ENCODE measurements at places on chromosomes 12 and 14.

DNA sequence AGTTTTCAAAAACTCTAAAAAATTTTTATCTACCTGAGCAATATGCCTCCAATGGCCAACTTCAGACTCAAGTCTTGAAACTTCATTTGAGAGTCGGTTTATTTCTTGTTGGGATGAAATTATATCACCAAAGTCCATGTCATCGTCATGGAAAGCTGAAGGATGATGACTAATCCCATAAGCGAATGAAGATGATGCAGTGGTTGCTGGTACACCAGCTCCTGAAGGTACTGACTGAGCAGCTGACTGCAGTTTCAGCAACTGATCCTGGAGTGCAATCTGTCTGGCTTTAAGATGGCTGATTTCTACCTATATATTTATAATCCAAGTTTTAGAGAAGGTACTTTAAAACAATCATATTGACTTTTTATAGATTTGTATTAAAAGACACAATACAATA lies 18.3 kb downstream of the TRIP11 start:
- no peak for DNase-seq

DNA sequence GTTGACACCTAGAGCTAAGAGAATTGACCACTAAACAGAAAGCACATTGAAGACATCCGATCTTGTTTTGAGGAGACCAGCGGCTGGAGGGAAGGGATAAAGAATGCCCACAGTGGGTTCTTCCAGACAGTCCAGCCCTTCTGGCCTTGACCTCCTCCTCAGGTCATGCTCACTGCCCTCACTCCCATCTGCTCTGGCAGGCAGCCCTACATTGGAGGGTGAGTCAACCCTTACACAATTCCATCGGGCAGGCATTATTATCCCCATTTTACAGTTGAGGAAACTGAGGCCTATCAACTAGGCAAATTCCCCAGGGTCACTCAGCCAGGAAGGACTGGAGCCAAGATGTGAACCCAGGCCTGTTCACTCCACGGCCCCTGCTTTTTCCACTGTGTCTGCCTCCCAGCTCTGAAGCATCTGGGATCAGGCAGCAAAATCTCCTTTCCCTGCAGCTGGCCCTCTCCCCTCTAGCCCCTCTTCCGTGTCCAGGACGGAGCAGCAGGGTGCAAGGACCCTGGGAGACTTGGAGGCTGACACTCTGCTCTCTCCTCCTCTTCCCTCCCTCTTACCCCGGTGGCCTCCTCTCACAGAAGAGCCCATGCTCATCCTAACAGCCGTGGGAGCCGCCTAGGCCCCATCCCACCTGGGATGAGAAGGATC lies 5.3 kb downstream of the SCNN1A start:
- DNase-seq = no peak

DNA sequence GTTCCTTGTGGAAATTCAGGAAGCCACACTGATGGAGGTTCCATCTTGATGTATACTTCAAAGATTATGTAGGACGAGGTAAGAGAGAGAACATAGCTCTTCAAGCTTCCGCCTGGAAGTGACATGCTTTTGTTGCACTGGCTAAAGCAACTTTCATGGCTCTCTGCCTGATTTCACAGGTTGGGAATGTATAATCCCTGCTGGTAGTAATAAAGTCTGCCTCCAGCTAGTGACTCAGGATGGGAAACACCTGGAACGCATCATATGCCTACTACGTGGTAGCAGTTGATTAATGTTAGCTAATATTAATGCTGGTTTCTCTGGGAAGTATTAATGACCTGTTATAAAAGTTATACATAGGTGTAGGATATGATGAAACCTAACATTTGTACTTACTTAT lies 71.1 kb downstream of the PELI2 start:
- no peak for DNase-seq

- no peak for DNase-seq
These were observed 122.0 kb upstream of the ATXN7L3B start for GRCh38 chr12:74415633-74416032.

DNA sequence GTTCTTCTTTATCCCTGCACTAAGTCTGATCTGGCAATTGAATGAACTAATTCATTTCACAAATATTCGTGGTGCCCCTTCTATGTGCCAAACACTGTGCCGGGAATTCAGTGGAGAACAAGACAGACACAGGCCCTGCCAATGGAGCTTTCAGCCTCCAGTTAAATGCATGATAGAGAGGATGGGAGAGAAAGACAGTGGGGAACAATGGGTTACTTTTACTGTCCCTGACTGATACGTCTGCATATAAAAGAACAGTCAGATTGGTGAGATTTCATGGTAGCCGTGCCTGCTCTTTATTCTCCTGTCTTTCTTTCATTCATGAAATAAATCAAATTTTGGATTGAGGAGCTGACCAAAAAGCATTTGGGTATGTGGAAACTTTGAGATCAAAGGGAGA lies 78.5 kb downstream of the TMEM117 start:
- DNase-seq = no peak
